ENCODE measurements at places on chromosomes 16 and 17. TPM values are rescaled to one million over a fixed set of nuclear protein-coding genes. Genes with fewer than 3 reads are reported as not detected.
A peak's percentile ranks its signal among the peaks of the same experiment; 100 is the strongest.

DNA sequence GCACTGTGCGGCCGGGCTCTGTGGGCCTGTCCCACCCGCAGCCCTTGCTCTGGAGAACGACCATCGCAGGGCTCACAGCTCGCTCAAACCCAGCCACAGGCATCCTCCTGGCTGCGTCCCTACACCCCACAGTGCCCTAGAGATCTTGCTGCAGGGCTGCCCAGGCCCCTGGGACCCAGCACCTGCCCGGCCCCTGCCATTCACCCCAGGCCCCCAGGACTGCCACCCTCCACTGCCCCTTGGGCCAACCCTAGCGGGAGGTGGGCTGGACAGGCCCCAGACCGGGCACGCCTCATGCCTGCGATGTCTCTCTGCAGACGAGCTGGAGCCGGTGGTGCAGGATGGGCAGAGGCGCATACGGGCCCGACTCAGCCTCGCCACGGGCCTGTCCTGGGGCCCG, 56.1 kb upstream of the ZC3H18 start:
- DNase-seq = no peak
- peaks cover under 1% of the 10 kb centered on the region for H3K36me3 ChIP-seq
- no peak overlapping the region for H3K27ac ChIP-seq
- H3K4me1 ChIP-seq = no peaks in the 10 kb centered on the region
- H3K4me3 ChIP-seq = no peak overlapping the region

- DNase-seq = peak; percentile 36
- peak overlapping the region; percentile 88 for H3K4me3 ChIP-seq
- H3K27me3 ChIP-seq = peaks cover 34% of the 10 kb centered on the region
- H3K4me1 ChIP-seq = peaks cover 17% of the 10 kb centered on the region
- H3K27ac ChIP-seq = no peak overlapping the region
Observed at GRCh38 chr16:46884513-46885293, 541 bp downstream of the GPT2 start.

DNA sequence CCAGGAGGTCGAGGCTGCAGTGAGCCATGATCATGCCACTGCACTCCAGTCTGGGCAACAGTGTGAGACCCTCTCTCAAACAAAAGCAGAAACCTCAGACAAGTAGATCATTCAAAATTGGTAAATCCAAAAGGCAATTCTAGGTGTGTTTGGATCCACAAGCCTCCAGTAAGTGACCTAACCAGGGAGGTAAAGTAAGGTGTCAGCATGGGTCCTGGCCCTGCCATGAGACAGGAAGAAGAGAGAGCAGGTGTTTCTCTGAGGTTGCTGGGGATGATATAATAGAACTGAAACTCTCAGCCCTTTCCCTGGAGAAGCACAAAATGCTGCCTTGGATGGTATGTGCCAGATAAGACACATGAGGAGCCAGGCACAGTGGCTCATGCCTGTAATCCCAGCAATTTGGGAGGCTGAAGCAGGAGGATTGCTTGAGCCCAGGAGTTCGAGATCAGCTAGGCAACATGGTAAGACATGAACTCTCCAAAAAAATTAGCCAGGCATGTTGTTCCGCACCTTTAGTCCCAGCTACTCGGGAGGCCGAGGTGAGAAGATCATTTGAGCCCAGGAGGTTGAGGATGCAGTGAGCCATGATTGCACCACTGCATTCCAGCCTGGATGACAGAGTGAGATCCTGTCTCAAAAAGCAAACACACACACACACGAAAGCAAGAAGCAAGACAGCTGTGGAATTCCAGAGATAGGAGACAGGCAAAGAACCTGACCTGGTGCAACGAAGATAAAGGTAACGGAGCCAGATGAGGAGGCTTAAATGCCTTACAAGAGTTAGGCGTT, 6.5 kb downstream of the TM4SF5 start:
- no peaks in the 10 kb centered on the region for H3K4me1 ChIP-seq
- no peak overlapping the region for H3K27ac ChIP-seq
- H3K36me3 ChIP-seq = no peaks in the 10 kb centered on the region
- DNase-seq = no peak

- peak; percentile 63 for DNase-seq
- no peaks in the 10 kb centered on the region for H3K27me3 ChIP-seq
- H3K4me3 ChIP-seq = peak overlapping the region; percentile 91
Observed at GRCh38 chr17:42287305-42287976, 857 bp upstream of the STAT5A start.

DNA sequence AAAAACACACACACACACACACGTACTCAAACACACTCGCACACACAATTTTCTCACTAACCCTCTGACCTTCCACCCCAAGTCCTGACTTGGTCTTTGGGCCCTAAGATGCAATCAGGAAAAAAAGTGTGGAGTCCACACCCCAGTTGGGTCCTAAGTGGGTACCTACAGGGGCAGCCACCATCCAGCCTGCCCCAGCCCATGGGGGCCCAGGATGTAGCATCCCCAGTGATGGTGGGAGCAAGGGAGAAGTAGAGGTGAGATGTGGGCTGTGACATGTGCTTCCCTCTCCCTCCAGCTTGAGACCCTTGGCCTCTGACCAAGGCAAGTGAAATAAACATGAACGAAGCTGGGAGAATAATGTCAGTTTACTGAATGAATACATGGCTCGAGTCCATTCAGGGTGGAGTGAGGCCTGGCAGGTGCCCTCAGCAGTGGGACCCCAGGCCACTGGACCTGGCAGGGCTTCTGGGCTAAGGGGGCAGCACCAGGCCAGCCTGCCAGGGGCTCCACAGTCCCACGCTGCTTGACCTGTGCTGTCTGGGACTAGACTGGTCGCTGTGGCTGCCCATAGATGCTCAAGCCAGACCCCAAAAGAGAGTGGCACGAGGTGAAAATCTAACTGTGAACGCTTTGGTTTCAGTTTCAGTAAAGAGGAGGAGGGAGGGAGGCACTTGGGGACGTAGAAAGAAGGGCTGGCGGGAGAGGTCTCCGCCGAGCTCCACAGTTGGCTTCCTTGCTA, 73.7 kb downstream of the MRC2 start:
- H3K4me1 ChIP-seq = peaks cover 16% of the 10 kb centered on the region
- peaks cover 30% of the 10 kb centered on the region for H3K27me3 ChIP-seq
- H3K4me3 ChIP-seq = no peak overlapping the region
- DNase-seq = no peak
- no peaks in the 10 kb centered on the region for H3K36me3 ChIP-seq

DNA sequence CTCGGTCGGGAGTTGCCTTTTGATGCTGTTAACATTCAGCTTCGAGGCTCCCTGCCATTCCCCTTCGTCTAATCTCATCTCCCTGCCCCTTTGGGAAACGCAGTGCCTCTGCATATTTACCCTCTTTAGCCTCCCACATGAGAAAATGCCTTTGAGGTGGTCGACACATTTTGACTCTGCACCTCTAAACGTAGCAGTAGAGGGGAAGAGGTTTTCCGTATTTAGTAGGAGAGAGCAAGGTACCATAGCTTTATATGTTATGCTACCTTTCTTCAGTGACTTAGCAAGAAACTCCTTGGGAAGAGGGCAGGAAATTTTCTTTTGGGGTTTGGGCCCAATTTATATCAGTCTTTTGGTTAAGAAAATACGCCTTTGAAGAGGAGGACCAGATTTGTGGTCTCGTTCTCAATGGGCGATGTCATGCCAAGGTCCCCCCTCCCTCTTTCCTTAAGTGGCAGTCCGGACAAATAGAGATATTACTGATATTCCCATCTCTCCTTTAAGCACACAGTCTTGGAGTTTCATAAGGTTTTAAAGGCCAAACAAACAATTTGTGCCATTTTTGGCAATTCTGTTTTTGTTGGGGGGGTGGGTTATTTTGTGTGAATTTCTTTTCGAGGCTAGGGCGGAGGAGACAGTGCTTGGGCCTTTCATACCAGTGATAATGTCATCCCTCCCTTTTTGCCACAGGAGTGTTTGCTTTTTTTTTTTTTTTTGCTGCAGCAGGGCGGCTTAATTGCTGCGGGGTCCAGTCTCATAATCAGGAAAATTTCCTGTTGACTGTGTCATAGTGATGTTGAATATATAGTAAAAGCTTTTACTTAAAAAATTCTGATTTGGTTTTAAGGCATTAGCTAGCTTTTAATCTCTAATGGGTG, 1.5 kb downstream of the PAFAH1B1 start:
- H3K27me3 ChIP-seq = no peaks in the 10 kb centered on the region
- H3K4me1 ChIP-seq = peaks cover 43% of the 10 kb centered on the region
- H3K27ac ChIP-seq = peak overlapping the region; percentile 96
- DNase-seq = no peak
- H3K4me3 ChIP-seq = peak overlapping the region; percentile 88

- H3K27ac ChIP-seq = no peak overlapping the region
- no peak for DNase-seq
- no peaks in the 10 kb centered on the region for H3K36me3 ChIP-seq
- no peak overlapping the region for H3K4me3 ChIP-seq
- peaks cover 36% of the 10 kb centered on the region for H3K27me3 ChIP-seq
Observed at GRCh38 chr17:50681263-50682200, 26.2 kb downstream of the ANKRD40 start.

DNA sequence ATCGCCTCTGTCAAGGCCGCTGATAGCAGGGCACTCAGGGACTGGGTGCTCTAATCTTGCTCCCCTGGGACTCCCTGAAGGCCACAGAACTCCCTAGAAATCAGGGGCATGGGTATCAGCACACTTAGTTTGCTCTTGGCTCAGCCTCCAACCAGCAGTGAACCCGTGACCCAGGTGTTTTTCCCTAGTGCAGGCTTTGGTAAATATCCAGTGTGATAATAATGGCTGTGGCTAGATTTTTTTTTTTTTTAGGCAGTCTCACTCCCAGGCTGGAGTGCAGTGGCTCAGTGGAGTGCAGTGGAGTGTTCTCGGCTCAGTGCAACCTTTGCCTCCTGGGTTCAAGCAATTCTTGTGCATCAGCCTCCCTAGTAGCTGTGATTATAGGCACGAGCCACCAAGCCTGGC, 10.3 kb downstream of the NUPR1 start:
- no peaks in the 10 kb centered on the region for H3K36me3 ChIP-seq
- no peak overlapping the region for H3K4me3 ChIP-seq
- no peak overlapping the region for H3K27ac ChIP-seq
- peaks cover 14% of the 10 kb centered on the region for H3K4me1 ChIP-seq
- DNase-seq = no peak
- no peaks in the 10 kb centered on the region for H3K27me3 ChIP-seq

- peaks cover 1% of the 10 kb centered on the region for H3K36me3 ChIP-seq
- DNase-seq = no peak
- H3K4me1 ChIP-seq = peaks cover 13% of the 10 kb centered on the region
Observed at GRCh38 chr16:86515413-86515776, 5.1 kb downstream of the FOXF1 start.

GRCh38 chr17:17812211-17813054, 24.4 kb downstream of the SREBF1 start:
- peak; percentile 77 for DNase-seq
- H3K4me3 ChIP-seq = no peak overlapping the region
- no peak overlapping the region for H3K27ac ChIP-seq
- no peaks in the 10 kb centered on the region for H3K27me3 ChIP-seq

- peak overlapping the region; percentile 87 for H3K4me3 ChIP-seq
- H3K36me3 ChIP-seq = peaks cover 6% of the 10 kb centered on the region
- H3K4me1 ChIP-seq = peaks cover 67% of the 10 kb centered on the region
- H3K27me3 ChIP-seq = peaks cover 3% of the 10 kb centered on the region
- no peak overlapping the region for H3K27ac ChIP-seq
Observed at GRCh38 chr16:81448154-81449131, 3.8 kb downstream of the CMIP start.

- no peaks in the 10 kb centered on the region for H3K4me1 ChIP-seq
- no peaks in the 10 kb centered on the region for H3K27me3 ChIP-seq
- no peak for DNase-seq
- peaks cover 2% of the 10 kb centered on the region for H3K36me3 ChIP-seq
Observed at GRCh38 chr17:69300222-69300621, 26.7 kb downstream of the ABCA5 start.

GRCh38 chr17:27471321-27472269, 15.3 kb downstream of the KSR1 start:
- peak overlapping the region; percentile 97 for H3K27ac ChIP-seq
- no peaks in the 10 kb centered on the region for H3K27me3 ChIP-seq
- H3K4me3 ChIP-seq = peak overlapping the region; percentile 77
- H3K4me1 ChIP-seq = peaks cover 100% of the 10 kb centered on the region
- H3K36me3 ChIP-seq = peaks cover 8% of the 10 kb centered on the region

- DNase-seq = no peak
- H3K36me3 ChIP-seq = no peaks in the 10 kb centered on the region
- H3K27me3 ChIP-seq = peaks cover 47% of the 10 kb centered on the region
Observed at GRCh38 chr17:36825951-36826350, 111.3 kb upstream of the LHX1 start.

- no peak overlapping the region for H3K27ac ChIP-seq
- DNase-seq = no peak
- H3K4me1 ChIP-seq = peaks cover 15% of the 10 kb centered on the region
- peaks cover 2% of the 10 kb centered on the region for H3K36me3 ChIP-seq
Observed at GRCh38 chr17:68443972-68444464, 13.3 kb downstream of the WIPI1 start.

DNA sequence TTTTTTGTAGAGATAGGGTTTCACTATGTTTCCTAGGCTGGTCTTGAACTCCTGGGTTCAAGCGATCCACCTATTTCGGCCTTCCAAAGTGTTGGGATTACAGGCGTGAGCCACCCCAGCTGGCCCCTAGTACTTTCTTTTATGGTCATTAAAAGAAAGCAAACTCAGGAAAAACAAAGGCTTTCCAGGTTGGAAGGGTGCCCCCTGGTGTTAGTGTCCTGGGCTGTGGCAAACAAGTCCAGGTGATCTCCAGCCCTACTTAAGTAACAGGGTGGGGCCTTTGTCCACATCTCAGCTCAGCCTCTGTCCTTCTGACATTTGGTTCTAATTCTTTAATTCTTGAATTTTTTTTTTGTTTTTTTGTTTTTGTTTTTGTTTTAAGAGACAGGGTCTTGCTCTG, 6.9 kb downstream of the IGFBP4 start:
- H3K27ac ChIP-seq = no peak overlapping the region
- no peak overlapping the region for H3K4me3 ChIP-seq
- H3K4me1 ChIP-seq = peaks cover 45% of the 10 kb centered on the region
- no peaks in the 10 kb centered on the region for H3K36me3 ChIP-seq

DNA sequence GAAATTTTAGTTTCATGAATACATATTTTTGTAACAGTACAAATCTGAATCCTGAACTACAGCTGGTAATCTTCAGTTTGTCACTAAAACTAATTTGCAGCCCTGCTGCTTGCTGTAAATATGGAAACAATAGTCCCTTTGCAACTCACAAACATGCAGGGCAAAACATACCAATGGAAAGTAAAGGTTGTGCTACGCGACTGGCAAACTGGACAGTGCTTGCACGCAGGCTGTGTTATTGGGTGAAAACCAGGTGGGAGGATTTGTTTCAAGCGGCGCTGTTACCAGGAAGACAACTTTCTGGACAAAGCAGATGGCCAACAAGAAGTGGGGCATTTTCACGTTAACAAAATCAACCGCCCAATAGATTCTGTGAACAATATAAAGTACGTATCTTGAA, 93.5 kb downstream of the CDYL2 start:
- H3K4me3 ChIP-seq = no peak overlapping the region
- H3K27me3 ChIP-seq = no peaks in the 10 kb centered on the region

- H3K27me3 ChIP-seq = no peaks in the 10 kb centered on the region
- H3K4me3 ChIP-seq = no peak overlapping the region
- peaks cover 5% of the 10 kb centered on the region for H3K36me3 ChIP-seq
- no peak for DNase-seq
- no peak overlapping the region for H3K27ac ChIP-seq
Observed at GRCh38 chr17:67557921-67558320, 159.8 kb upstream of the NOL11 start.

The SOX15 gene
- 0.34 TPM for total RNA-seq

The CD300LB gene
- not detected for total RNA-seq

The TMC7 gene
- total RNA-seq = 0.10 TPM

The EVI2A gene
- total RNA-seq = 39.3 TPM

The C17orf78 gene
- total RNA-seq = not detected

The RAP1GAP2 gene
- total RNA-seq = 0.50 TPM

The GFAP gene
- total RNA-seq = not detected

The CHRNE gene
- 0.60 TPM for total RNA-seq

The PRDM7 gene
- not detected for total RNA-seq

The ARL6IP1 gene
- 164 TPM for total RNA-seq

The CTRB1 gene
- not detected for total RNA-seq

The SPNS2 gene
- 1.1 TPM for total RNA-seq

The FMNL1 gene
- 559 TPM for total RNA-seq

The FBXO31 gene
- total RNA-seq = 33.7 TPM

The YPEL3 gene
- 60.2 TPM for total RNA-seq
